ENCODE measurements at places on chromosomes 13 and 19.

GRCh38 chr13:113669231-113669754 lies 2.3 kb downstream of the GRK1 start:
- no peak for DNase-seq

DNA sequence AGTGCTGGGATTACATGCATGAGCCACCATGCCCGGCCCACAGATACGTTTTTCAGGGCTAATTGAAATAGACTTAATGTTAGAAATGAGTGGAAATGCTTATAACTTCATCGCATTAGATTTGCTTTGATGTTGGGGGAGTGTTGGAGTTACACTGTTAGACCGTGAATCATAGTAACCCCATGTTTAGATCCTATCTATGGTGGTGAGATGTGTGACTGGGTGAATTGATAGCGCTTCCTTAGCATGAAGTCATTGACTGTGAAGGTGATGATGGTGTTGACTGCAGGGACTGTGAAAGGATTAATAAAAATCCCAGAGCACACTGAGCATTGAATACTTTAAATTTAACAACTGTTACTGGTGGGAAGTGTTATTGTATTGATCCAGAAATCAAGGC lies 1.7 kb downstream of the ZNF264 start:
- no peak for DNase-seq

DNA sequence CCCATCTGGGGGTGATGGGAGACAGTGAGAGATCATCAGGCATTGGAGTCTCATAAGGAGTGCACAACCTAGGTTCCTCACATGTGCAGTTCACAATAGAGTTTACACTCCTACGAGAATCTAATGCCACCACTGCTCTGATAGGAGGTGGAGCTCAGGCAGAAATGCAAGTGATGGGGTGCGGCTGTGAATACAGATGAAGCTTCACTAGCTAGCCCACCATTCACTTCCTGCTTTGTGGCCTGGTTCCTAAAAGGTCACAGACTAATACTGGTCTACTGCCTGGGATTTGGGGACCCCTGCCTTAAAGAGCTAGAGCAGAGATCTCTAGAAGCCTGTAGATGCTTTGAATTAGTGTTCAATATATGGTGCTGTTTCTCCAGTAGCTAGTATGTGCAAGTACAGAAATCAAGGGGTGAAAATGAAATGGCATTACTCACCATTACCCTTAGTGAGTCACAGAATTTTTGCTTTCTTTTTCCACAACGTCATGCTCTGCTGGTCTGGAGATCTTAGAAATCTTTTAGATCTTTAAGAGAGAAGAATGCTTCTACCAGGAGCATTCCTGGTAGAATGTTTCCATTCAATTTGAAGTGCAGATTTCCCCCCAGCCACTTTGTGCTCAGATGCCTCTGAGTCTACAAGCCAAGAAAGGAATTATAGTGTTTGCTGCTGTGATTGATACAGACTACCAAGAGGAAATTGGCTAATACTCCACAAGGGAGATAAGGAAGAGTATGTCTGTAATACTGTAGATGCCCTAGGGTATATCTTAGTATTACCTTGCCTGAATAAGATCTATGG lies 2301.2 kb downstream of the PCDH9 start:
- DNase-seq = no peak

GRCh38 chr13:67769063-67769986 lies 539.2 kb upstream of the PCDH9 start:
- no peak for DNase-seq

- no peak for DNase-seq
Measured at GRCh38 chr19:48631225-48631624, 6.0 kb downstream of the DBP start.

GRCh38 chr13:108597943-108598342 lies 31.5 kb upstream of the MYO16 start:
- DNase-seq = no peak

DNA sequence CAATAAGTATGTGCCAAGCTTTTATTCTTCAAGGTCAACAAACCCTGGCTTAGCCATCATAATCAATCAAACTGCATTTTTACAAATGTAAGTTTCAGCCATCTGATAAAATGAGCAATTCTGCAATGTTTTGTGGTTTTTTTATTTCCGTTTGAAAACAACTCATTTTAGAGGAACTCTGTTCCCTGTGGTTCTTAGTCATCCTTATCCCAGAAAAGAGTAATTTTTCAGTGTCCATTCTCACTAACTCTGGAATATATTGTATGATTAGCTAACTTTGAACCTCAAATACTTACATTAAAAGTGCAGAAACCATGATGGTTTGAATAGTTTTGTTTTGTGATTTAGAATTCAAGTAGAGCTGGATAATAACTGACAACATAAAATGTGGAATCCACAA lies 87.6 kb downstream of the IRS2 start:
- DNase-seq = no peak

GRCh38 chr13:50319635-50320255 lies 304.5 kb downstream of the KCNRG start:
- DNase-seq = no peak
